GM19239 (cell line): ENCODE measurements at places on chromosomes 3 and 15.

- no peak for DNase-seq
These were observed 175.6 kb upstream of the MLF1 start for GRCh38 chr3:158395421-158395820.

GRCh38 chr3:129371041-129371826 lies 57.2 kb downstream of the EFCAB12 start:
- DNase-seq, result no peak

DNA sequence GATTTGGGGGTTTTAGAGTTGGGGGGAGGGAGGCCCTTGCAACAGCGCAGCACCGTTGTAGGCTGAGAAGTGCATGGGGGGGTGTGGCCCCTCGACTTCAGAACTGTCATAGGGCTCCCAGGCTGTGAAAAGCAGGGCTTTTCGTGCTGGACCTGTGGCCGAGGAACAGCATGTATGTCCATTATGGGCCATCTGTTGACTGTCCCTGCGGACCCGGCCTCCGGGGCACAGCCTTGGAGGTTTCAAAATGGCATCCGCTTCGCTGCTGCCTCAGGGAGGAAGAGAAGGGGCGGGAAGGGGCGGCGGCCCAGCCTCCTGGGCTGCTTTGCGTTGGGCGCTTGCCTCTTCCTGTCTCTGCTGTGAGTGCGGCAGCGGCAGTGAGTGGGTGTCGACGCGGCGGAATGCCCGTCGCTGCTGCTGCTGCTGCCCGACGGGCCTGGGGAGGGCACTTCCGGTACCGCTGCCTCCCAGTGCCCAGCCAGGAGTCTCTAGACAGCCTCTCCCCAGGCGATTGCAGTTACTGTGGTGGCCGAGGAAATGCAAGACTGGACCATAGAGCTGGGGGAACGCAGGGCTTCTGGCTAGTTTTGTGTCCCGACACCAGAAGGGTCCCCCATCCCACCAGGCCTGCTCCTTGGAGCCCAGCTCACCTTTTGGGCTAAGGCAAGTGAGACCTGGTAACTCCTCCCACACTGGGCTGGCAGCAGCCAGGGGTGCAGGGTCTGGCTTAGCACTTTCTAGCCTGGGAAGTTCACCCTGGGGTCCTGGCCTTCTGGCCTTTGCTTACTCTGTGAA lies 1.9 kb downstream of the GNAI2 start:
- peak; percentile 86 for DNase-seq

DNA sequence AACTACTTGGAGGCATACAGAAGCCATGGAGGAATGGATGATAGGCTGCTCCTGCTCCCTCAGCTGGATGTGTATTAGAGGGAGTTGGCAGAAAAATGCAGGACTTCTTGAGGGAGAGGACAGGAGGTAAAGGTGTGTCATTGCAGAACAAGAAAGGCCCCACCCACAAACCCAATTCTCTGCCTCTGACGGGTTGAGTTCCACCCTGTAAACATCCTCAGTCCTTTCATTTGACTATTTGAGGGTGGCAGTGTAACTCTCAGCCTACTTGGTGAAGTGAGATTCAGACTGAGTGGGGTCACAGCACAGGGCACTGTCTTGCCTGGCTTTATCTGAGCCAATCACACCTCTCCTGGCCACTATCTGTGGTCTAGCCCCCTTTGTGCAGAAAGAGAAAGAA lies at the start of gene TPRG1:
TPRG1 (plus strand) TSS at position 265 of the 400 bp plus-strand sequence. CDS start 35,414 bp downstream, outside the sequence.
- no peak for DNase-seq

- DNase-seq, result no peak
These were observed 2.0 kb downstream of the BHLHE40 start for GRCh38 chr3:4981294-4981664.

DNA sequence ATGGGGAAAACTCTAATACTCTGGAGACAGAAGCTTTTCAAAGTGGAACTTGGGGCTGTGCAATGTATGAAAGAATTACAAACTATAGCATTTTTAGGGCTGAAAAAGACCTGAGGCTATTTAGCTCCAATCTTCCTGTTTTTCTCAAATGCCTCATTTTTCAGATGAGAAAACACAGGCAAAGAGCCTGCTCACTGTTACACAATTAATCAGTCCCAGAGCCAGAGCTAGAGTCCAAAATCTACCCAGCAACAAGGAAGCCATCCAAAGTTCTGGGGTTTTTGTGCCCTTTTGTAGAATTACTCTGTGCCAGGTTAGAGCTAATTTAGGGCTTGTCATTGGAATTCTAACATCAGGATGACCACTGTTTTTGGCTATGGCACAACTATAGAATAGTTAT lies 45.5 kb downstream of the GPR149 start:
- DNase-seq, result no peak

GRCh38 chr3:25707268-25707926 lies 42.7 kb upstream of the TOP2B start:
- DNase-seq, result no peak

- DNase-seq, result no peak
These were observed 834.5 kb upstream of the NECTIN3 start for GRCh38 chr3:110236976-110237610.

GRCh38 chr15:63093486-63094205 lies 28.0 kb upstream of the LACTB start:
- peak; percentile 81 for DNase-seq

GRCh38 chr3:21830541-21830940 lies 79.5 kb upstream of the ZNF385D start:
- DNase-seq, result no peak
